Stimulated activated CD8-positive, alpha-beta memory T cell treated with anti-CD3 and anti-CD28 coated beads, Interleukin-4, amount 100 ng/mL, for 48 hours (primary cell): ENCODE measurements at places on chromosomes 4 and X.

- DNase-seq: peak; percentile 51
Observed at GRCh38 chrX:103343105-103343504, 13.1 kb downstream of the TCEAL7 start.

DNA sequence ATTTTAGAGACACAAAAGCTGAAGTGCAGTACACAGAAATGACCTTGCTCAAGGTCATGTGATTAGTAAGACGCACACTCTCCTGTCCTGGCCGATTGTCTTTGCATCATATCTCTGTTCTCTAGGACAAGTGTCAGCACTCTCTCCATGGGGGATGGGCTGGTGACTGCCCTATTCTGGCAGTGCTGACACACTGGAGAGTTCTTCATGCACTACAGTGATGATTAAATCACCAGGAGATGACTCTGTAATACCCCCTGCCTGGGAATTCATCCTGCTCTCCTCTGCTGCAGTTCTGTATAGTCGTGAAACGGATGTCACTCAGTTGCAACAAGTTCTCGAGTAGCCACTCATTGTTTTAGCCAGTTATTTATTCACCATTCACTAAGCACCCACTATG, 5.3 kb upstream of the SHISA3 start:
- DNase-seq: no peak

DNA sequence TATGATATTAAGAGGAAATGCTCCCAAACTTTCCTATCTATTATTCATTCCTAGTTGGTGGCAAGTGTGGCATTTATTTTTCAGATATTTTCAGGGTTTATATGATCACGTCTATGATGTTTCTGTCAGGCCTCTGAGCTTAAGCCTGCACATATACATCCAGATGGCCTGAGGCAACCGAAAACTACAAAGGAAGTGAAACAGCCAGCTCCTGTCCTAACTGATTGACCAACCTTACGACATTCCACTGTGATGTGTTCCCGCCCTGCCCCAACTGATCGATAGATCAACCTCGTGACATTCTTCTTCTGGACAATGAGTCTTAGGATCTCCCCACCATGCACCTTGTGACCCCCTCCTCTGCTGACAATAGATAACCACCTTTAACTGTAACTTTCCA, 67.6 kb upstream of the CTSO start:
- no peak for DNase-seq

- DNase-seq: no peak
Observed at GRCh38 chrX:151789179-151789800, 54.7 kb downstream of the CNGA2 start.

GRCh38 chr4:182831376-182831775, 85.8 kb downstream of the DCTD start:
- DNase-seq: no peak

GRCh38 chr4:54165438-54165837, 63.7 kb upstream of the PDGFRA start:
- DNase-seq: no peak

- no peak for DNase-seq
Observed at GRCh38 chrX:18956303-18957032, 27.4 kb downstream of the PHKA2 start.

GRCh38 chrX:96721354-96721753, 36.7 kb downstream of the DIAPH2 start:
- no peak for DNase-seq

DNA sequence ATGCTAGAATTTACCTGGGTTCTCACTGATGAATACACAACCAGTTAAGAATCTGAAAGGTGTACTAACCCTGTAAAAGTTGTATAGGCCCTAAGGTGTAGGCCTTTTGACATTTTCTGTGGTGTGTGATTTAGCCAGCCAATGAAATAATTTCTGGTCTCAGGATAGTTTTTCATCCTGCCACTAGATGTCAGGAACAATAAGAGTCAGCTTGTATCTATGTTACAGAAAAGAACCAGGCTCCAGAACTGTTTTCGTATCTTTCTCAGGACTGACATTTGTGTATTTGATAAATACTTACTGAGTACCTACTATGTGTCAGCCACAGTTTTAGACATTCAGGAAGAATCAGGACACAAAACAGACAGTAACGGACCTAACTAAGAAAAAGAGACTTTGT, 673.6 kb upstream of the TENM3 start:
- DNase-seq: no peak

DNA sequence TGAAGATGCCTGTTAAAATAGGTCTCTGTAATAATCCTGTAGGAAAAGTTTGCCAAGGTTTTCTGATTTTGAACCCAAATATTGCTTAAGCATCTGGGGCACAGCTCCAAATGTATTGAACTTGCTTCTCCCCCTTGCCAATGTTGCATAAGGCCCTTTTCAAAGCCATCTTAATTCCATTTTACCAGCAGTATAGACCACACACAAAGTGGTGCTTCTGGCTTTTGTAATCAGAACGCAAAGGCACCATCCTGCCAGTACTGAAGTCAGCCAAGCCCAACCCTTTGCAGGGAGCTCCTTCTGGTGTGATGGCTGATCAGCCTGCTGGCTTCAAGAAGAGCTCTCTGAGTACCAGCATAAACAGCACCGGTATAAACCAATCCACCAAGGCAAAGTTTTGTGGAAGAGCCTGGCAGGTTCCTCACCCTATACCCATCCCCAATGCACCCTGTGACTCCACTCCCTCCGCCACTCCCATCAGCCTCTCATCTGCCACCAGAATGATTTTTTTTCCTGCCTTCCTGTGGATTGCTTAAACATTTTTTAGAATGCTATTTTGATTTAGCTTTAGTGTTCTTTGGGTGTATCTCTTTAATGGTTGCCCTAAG, 39.2 kb upstream of the USP9X start:
- DNase-seq: no peak

GRCh38 chr4:182863501-182863900, 53.7 kb downstream of the DCTD start:
- DNase-seq: no peak

- no peak for DNase-seq
Observed at GRCh38 chr4:114688059-114688458, 89.5 kb downstream of the UGT8 start.

GRCh38 chrX:134480061-134480460, 20.1 kb downstream of the HPRT1 start:
- DNase-seq: no peak

DNA sequence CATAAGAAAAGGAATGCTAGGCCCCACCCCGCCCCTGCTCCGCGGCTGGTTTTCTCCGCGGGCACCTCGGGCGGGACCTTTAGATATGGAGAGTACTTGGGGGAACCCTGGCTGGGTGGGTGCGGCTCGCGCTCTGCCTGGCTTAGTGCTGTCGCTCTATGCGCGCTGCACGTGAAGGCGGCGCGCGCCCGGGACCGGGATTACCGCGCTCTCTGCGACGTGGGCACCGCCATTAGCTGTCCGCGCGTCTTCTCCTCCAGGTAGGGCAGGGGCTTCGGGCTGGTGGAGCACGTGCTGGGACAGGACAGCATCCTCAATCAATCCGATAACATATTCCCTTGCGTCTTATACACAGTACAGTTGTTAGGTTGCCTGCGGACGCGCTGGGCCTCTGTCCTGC, 56.0 kb downstream of the MAGEB10 start:
- no peak for DNase-seq

DNA sequence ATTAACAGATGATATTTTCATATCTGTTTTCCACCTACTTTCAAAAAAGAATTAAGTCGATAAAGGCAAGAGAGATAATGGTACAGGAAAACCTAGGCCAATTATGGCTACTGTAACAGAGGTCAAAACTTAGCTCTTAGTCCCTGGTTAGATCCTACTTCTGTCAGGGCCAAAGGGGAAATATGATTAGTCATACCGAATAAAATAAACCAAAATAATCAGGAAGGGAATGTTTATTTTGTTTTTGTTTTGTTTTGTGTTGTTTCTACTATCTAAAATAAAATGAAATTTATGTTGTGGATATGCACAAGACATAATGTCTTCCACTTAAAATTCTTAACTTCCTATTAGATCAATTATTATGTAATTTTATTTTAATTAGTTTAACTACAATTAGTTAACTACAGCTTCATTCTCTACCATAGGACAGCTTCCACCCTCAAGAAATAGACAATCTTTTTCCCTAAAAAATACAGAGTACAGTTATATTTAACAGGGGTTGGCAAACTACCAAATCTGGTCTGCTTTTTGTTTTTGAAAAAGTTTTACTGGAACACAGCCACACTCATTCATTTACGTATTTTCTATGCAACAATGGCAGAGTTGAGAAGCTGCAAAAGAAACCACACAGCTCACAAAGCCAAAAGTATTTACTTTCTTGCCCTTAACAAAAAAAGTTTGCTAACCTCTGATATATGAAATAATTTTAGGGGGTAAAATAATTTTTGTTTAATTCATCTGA, 25.4 kb downstream of the TMEM47 start:
- no peak for DNase-seq

- no peak for DNase-seq
Observed at GRCh38 chr4:72319601-72320021, 249.4 kb downstream of the ADAMTS3 start.

- no peak for DNase-seq
Observed at GRCh38 chr4:84530454-84530853, 31.4 kb upstream of the NKX6-1 start.

GRCh38 chr4:153466081-153466948, at the start of gene TMEM131L:
Gene TMEM131L (plus strand): TSS chr4:153466360. CDS start chr4:153466398, 38 bp downstream.
- DNase-seq: peak; percentile 72

DNA sequence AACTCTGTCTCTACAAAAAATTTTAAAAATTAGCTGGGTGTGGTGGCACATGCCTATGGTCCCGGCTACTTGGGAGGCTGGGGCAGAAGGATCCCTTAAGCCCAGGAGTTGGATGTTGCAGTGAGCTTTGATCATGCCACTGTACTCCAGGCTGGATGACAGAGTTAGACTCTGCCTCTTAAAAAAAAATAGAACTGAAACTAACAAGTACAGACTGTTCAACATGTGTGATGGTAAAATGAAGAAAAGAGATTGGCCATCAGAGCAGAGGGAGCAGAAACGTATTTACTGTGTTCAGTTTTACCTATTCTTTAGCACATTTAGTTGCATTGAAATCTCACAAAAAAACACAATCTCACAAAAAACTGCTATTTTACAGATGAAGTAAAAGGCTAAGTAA, 77.9 kb upstream of the NAP1L5 start:
- no peak for DNase-seq

- DNase-seq: no peak
Observed at GRCh38 chr4:72886602-72887001, 182.9 kb downstream of the COX18 start.

GRCh38 chr4:128025319-128025718, 35.8 kb upstream of the LARP1B start:
- DNase-seq: no peak

GRCh38 chrX:39115166-39115565, 313.9 kb downstream of the MID1IP1 start:
- no peak for DNase-seq

DNA sequence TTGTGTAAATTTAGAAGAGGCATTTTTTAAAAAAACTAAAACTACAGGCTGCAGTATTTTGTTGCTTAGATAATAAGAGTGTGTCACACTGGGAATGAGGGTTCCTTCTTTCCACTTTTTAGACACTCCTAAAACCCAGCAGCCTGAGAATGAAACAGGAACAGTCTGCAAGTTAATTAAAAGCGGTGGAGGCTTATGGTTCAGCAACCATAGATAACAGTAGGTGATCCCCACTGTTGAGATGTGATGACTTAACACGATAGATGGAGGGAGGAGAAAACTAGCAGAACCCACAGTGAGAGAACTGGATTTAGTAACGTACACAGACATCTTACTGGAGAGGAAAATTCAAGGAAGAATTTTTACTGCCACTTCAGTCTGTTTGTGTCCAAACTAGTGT, 767.3 kb downstream of the C4orf33 start:
- no peak for DNase-seq

DNA sequence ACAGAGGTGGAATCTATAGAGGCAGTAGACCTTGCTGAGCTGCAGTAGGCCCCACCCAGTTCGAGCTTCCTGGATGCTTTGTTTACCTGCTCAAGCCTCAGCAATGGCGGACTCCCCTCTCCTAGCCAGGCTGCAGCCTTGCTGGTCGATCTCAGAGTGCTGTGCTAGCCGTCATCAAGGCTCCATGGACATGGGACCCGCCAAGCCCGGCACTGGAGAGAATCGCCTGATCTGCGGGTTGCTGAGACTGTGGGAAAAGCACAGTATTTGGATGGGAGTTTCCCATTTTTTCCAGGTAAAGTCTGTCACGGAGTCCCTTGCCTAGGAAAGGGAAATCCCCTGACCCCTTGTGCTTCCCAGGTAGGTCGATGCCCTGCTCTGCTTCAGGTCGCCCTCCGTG, 124.8 kb upstream of the KLF8 start:
- no peak for DNase-seq

DNA sequence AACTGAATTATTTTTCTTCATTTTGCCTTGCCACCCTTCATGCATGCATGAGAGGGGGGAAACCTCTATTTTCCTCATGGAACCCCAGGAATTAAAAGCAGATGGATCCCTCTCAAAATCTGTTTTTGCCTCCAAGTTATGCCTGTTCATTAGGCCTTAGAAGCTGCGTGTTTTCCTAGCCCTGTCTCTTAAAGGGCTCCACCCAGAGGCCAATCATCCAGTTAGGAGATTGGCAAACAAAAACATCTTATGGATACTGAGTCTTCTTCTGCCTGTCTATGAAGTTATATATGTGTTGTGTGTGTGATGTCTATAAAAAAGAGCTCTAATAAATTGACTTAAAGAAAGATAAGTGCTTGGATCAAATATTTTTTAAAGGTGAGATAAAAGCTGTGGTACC, 142.9 kb downstream of the ANAPC10 start:
- no peak for DNase-seq

DNA sequence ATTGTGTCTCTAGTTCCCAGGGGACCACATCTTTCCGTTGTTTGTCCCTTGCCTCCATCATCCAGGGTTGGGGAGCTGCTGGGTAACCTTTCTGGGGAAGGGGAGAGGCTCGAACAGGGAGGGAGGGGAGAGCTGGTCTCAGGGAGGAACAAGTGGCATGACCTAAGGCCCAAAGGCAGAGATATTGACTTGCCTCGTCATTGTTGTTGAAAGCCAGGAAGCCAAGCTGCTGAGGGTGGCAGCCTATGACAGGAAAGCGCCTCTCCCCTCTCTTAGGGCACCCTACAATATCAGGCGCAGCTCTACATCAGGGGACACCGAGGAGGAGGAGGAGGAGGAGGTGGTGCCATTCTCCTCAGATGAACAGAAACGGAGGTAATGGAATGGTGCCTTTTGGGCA, 20.8 kb downstream of the ZNF185 start:
- no peak for DNase-seq

GRCh38 chr4:123606336-123606735, 209.7 kb downstream of the SPRY1 start:
- DNase-seq: no peak

GRCh38 chr4:54741202-54741601, 83.4 kb downstream of the KIT start:
- DNase-seq: no peak

DNA sequence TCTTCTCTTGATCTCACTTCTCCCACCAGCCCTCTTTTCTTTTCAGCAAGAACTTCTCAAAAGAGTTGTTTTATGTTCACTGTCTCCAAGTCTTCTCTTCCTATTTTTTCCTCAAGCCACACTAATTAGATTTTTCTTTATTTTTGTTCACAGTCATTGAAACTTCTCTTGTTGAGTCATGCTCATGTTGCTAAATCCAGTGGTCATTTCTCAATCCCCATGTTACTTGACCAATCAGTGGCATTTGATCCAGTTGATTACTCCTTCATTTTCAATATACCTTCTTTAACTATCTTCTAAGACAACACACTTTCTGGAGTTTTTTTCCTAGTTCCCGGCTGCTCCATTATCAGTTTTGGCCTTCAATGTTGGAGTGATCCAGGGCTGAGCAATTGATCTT, 103.1 kb upstream of the LSM6 start:
- DNase-seq: no peak
